ENCODE measurements at places on chromosomes 3 and 15.

DNA sequence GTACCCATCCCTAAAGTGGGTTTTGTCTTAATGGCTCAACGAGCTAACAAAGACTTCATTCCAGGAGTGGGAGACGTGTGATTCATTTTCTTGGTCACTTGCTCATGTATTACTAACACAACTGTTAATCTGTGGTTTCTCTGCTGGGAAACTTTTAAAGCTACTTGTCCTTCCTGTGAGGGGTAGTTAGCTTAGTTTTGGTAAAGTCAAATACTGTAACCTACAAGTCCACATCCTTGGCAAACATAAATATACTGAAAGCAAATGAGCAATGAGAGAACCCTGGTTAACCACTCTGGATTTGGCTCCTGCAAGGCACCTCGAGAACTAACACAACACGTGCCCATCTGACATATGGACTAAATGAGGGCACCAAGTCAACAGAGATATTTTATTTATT, 19.9 kb downstream of the NOX5 start:
- DNase-seq, result no peak

- DNase-seq, result no peak
Observed at GRCh38 chr3:141330235-141330634, 38.1 kb upstream of the ZBTB38 start.

GRCh38 chr15:85116925-85117646, 135.4 kb downstream of the PDE8A start:
- DNase-seq, result no peak

DNA sequence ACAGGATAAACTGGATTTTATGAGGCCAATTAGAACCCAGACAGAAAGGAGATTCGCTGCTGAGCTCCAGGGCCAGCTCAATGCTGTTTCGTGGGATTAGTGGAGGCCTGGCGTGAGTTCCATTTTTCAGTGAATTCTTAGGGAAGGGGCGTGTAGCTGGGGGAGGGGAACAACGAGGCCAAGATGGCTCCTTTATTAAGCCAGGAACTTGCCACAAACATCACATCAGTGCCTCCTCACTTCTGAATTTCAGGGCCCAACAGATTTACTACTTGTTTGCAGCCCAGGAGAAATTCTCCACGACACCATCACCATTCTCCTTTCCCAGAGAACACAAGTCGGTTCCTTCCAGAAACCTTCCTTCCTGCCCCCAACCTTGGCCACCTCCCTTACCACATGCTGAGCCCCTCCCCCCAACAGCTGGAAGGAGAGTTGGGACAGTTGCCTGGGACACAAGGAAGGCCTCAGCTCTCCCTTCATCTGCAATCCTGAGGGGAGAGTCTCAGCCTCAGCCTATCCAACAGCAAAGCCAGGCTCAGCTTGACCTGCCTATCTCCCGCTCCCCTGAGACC, 5.8 kb downstream of the IGDCC4 start:
- no peak for DNase-seq

- DNase-seq, result no peak
Observed at GRCh38 chr3:12544652-12545472, 437 bp downstream of the MKRN2OS start.

Data from NCI-H526 treated with DMSO at 0.1 percent for 48 hours (cell line).